ENCODE measurements at places on chromosomes 16 and 17. TPM values are rescaled to one million over a fixed set of nuclear protein-coding genes. Genes with fewer than 3 reads are reported as not detected.
A peak's percentile ranks its signal among the peaks of the same experiment; 100 is the strongest.

- H3K36me3 ChIP-seq: no peaks in the 10 kb centered on the region
- H3K4me3 ChIP-seq: no peak overlapping the region
- peaks cover 2% of the 10 kb centered on the region for H3K4me1 ChIP-seq
- peaks cover 37% of the 10 kb centered on the region for H3K27me3 ChIP-seq
- no peak for DNase-seq
Measured at GRCh38 chr16:67645397-67646121, 615 bp downstream of the CARMIL2 start.

- DNase-seq: no peak
- H3K36me3 ChIP-seq: no peaks in the 10 kb centered on the region
- H3K27ac ChIP-seq: no peak overlapping the region
- H3K4me3 ChIP-seq: no peak overlapping the region
- H3K4me1 ChIP-seq: no peaks in the 10 kb centered on the region
- H3K27me3 ChIP-seq: no peaks in the 10 kb centered on the region
Measured at GRCh38 chr16:61946019-61946418, 90.2 kb downstream of the CDH8 start.

DNA sequence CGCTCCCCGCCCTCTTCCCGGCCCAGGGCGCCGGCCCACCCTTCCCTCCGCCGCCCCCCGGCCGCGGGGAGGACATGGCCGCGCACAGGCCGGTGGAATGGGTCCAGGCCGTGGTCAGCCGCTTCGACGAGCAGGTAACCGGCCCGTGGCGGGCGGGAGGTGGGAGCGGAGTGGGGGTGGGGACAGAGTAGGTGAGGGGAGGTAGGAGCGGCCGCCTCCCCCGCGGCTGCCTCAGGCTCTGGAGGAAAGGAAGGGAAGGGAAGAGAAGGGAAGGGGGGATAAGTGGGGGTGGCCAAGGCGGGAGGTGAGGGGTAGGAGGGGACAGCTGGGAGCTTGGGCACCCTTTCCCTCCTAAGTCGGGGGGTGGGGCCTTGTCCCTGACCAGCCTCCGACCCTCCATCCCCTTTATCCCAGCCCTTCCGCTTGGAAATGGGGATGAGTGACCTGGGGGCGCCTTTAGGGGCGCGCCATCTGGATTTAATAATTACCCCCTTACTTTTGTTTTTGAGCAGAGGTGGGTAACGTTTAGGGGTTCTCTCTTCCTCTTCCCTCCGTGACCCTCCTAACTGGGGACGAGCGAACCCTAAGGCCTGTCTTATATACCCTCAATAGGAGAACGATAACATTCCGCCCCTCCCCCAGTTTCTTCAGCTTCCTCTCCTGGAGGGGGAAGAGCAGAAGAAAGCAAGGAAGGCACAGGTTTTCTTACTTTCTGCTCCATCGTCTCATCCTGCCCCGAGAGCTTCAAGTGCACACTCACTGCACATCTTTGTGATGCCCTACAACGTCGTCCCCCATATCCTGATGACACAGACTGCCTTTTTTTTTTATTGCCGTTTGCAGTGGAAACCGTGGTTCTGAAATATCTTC is 694 bp downstream of the NF1 start:
- peak overlapping the region; percentile 93 for H3K27ac ChIP-seq
- no peaks in the 10 kb centered on the region for H3K27me3 ChIP-seq
- H3K4me3 ChIP-seq: peak overlapping the region; percentile 88
- H3K4me1 ChIP-seq: no peaks in the 10 kb centered on the region
- DNase-seq: peak; percentile 86

GRCh38 chr17:48530208-48530886 is 464 bp downstream of the HOXB1 start:
- H3K27me3 ChIP-seq: peaks cover 57% of the 10 kb centered on the region
- H3K4me1 ChIP-seq: peaks cover 2% of the 10 kb centered on the region
- no peak overlapping the region for H3K4me3 ChIP-seq
- H3K27ac ChIP-seq: no peak overlapping the region

- DNase-seq: no peak
- no peak overlapping the region for H3K4me3 ChIP-seq
- H3K4me1 ChIP-seq: peaks cover 21% of the 10 kb centered on the region
- no peaks in the 10 kb centered on the region for H3K36me3 ChIP-seq
- no peak overlapping the region for H3K27ac ChIP-seq
Measured at GRCh38 chr17:45428931-45429338, 3.7 kb downstream of the ARHGAP27 start.

- H3K4me1 ChIP-seq: peaks cover under 1% of the 10 kb centered on the region
- H3K36me3 ChIP-seq: no peaks in the 10 kb centered on the region
- no peak overlapping the region for H3K4me3 ChIP-seq
Measured at GRCh38 chr16:48161906-48162305, 6.1 kb upstream of the ABCC12 start.

DNA sequence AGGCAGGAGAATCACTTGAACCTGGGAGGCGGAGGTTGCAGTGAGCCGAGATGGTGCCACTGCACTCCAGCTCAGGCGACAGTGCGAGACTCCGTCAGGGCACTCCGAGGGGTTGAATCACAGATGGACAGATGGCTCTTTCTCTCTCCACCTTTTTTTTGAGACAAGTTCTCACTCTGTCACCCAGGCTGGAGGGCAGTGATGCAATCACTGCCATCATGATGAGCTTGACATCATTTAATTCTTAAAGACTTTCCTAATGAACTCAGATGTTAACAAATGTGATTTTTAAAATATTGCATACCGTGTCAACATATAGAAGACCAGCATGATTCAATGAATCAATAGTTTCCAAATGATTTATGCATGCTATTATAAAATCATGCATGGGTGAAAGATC is 3.5 kb downstream of the GDPD1 start:
- no peaks in the 10 kb centered on the region for H3K27me3 ChIP-seq
- no peak for DNase-seq
- peaks cover 13% of the 10 kb centered on the region for H3K4me1 ChIP-seq
- H3K4me3 ChIP-seq: no peak overlapping the region
- H3K27ac ChIP-seq: no peak overlapping the region

GRCh38 chr16:85825326-85825725 is 25.8 kb downstream of the COX4I1 start:
- H3K36me3 ChIP-seq: no peaks in the 10 kb centered on the region
- DNase-seq: no peak
- no peak overlapping the region for H3K27ac ChIP-seq
- H3K4me1 ChIP-seq: no peaks in the 10 kb centered on the region
- H3K4me3 ChIP-seq: no peak overlapping the region
- H3K27me3 ChIP-seq: no peaks in the 10 kb centered on the region

GRCh38 chr16:22868593-22869224 is 54.7 kb downstream of the HS3ST2 start:
- DNase-seq: no peak
- H3K4me3 ChIP-seq: no peak overlapping the region
- no peaks in the 10 kb centered on the region for H3K4me1 ChIP-seq
- H3K27me3 ChIP-seq: no peaks in the 10 kb centered on the region
- no peak overlapping the region for H3K27ac ChIP-seq
- H3K36me3 ChIP-seq: no peaks in the 10 kb centered on the region

DNA sequence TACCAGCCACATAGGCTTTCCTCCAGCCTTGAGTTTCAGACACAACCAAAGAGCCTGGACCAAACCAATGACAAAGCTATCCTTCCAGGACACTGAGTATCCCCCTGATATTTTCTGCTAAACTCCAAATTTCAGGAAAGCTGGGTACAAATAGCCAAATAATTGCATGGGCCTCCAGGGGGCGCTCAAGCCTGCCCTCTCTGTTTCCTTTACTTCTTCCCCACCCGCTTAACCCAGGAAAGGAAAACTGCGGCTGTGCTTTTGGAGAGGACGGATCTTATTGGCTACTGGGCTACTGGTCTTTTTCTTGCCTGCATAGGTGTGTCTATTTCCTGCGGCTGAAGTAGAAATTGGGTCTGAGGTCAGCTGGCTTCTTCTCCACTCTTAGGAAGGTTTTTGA is 30.1 kb downstream of the GNGT2 start:
- H3K27ac ChIP-seq: no peak overlapping the region
- H3K4me3 ChIP-seq: no peak overlapping the region
- H3K4me1 ChIP-seq: no peaks in the 10 kb centered on the region
- no peaks in the 10 kb centered on the region for H3K36me3 ChIP-seq
- peak; percentile 32 for DNase-seq

GRCh38 chr17:9994761-9995160 is 89.7 kb upstream of the RCVRN start:
- DNase-seq: no peak
- H3K4me1 ChIP-seq: no peaks in the 10 kb centered on the region
- no peaks in the 10 kb centered on the region for H3K27me3 ChIP-seq

GRCh38 chr17:57999496-58000017 is 7.5 kb downstream of the SRSF1 start:
- no peak for DNase-seq
- H3K36me3 ChIP-seq: peaks cover 7% of the 10 kb centered on the region
- H3K27me3 ChIP-seq: no peaks in the 10 kb centered on the region
- no peaks in the 10 kb centered on the region for H3K4me1 ChIP-seq
- H3K4me3 ChIP-seq: no peak overlapping the region

DNA sequence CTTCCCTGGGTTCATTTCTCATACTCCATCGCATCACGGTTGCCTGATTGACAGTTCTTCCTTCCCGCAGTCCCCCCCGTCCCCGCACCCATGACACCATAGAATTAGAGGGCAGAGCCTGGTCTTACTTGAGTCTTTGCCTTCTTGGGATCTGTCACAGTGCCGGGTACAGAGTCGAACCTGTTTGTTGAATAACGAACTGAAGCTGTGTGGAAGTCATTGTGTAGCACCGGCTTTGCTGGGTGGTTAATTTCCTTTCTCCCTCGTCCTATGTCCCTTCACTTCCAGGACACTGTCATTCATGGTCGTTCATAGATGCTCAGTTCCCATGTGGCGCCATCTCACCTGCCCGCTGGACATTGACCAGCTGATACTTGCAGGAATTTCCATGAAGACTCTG is 315.3 kb downstream of the CPPED1 start:
- no peak overlapping the region for H3K27ac ChIP-seq
- no peaks in the 10 kb centered on the region for H3K36me3 ChIP-seq
- H3K4me1 ChIP-seq: no peaks in the 10 kb centered on the region
- H3K4me3 ChIP-seq: no peak overlapping the region
- H3K27me3 ChIP-seq: no peaks in the 10 kb centered on the region

- peak; percentile 25 for DNase-seq
- H3K27me3 ChIP-seq: no peaks in the 10 kb centered on the region
- no peaks in the 10 kb centered on the region for H3K36me3 ChIP-seq
- no peak overlapping the region for H3K4me3 ChIP-seq
- H3K27ac ChIP-seq: no peak overlapping the region
Measured at GRCh38 chr16:3266873-3267537, 10.6 kb upstream of the MEFV start.

- H3K4me3 ChIP-seq: no peak overlapping the region
- no peaks in the 10 kb centered on the region for H3K27me3 ChIP-seq
- H3K36me3 ChIP-seq: no peaks in the 10 kb centered on the region
Measured at GRCh38 chr16:80158766-80159165, 382.0 kb upstream of the DYNLRB2 start.

DNA sequence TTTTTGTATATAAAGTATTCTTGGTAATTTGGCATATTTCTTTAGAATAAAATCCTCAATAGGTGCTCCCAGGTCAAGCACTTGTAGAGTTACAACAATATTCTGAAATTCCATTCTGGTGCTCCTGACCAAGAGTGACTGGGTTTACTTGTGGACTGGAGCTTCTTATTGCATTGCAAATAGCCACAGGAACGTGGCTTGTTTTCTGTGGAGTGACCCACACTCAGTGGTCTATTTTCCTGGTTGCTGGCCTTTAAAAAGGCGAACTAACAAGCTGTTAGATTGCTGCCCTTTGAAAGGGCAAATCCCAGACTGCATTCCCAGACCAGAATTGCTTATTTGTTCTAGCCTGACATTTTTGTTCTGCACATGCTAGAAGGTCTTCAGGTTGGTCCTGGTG is 658.8 kb upstream of the GOT2 start:
- DNase-seq: no peak
- H3K4me1 ChIP-seq: no peaks in the 10 kb centered on the region
- H3K27me3 ChIP-seq: no peaks in the 10 kb centered on the region

GRCh38 chr16:87382023-87382785 is 1.4 kb downstream of the FBXO31 start:
- no peaks in the 10 kb centered on the region for H3K27me3 ChIP-seq
- H3K36me3 ChIP-seq: no peaks in the 10 kb centered on the region
- peak overlapping the region; percentile 73 for H3K27ac ChIP-seq
- DNase-seq: no peak
- H3K4me1 ChIP-seq: peaks cover 14% of the 10 kb centered on the region

- no peaks in the 10 kb centered on the region for H3K36me3 ChIP-seq
- peaks cover 3% of the 10 kb centered on the region for H3K4me1 ChIP-seq
- no peak for DNase-seq
- H3K27ac ChIP-seq: peak overlapping the region; percentile 6
- H3K27me3 ChIP-seq: peaks cover 10% of the 10 kb centered on the region
- H3K4me3 ChIP-seq: no peak overlapping the region
Measured at GRCh38 chr17:10196384-10196895, 2.0 kb downstream of the GAS7 start.

- no peak for DNase-seq
- H3K4me3 ChIP-seq: no peak overlapping the region
- H3K4me1 ChIP-seq: no peaks in the 10 kb centered on the region
- no peak overlapping the region for H3K27ac ChIP-seq
Measured at GRCh38 chr16:73190256-73190655, 142.3 kb upstream of the ZFHX3 start.

DNA sequence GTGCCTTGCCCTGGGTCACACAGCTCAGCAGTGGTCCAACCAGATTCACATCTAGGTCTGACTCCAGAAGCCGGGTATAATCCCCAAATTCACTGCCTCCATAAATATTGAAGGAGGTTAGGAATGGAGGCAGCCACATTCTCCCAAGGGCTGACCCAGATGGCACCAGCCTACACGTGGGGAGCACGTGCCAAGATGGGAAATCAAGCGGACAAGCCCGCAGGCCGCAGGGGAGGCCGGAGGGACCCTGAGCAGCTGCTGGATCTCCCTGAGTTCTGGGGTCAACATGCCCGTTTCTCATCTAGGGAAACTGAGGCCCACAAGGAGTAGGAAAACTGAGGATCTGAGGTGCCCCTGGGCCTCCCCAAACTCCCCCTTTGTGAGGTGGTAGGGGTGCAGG is 32.2 kb upstream of the CNEP1R1 start:
- no peak for DNase-seq
- H3K4me1 ChIP-seq: no peaks in the 10 kb centered on the region
- no peak overlapping the region for H3K4me3 ChIP-seq
- H3K27me3 ChIP-seq: no peaks in the 10 kb centered on the region
- H3K27ac ChIP-seq: no peak overlapping the region

Gene CDH5
- 196 TPM for total RNA-seq

Gene HBA1
- total RNA-seq: 2,695 TPM

Gene SRSF2
- 215 TPM for total RNA-seq

Gene ASB16
- not detected for total RNA-seq

Gene TEX14
- not detected for total RNA-seq

Gene HAP1
- total RNA-seq: 0.21 TPM

Gene TENT4B
- total RNA-seq: 12.4 TPM

Gene GDE1
- total RNA-seq: 72.0 TPM

Gene DNAH2
- total RNA-seq: 12.5 TPM

Gene TBC1D26
- 0.34 TPM for total RNA-seq

Gene DNASE1L2
- 0.65 TPM for total RNA-seq

Gene LMF1
- 22.1 TPM for total RNA-seq

Gene HOXB1
- not detected for total RNA-seq

Gene TNFSF12
- total RNA-seq: 15.1 TPM

Measured in lung (tissue), 17 donors.